ENCODE measurements at places on chromosomes 1 and 21.

GRCh38 chr1:235050911-235051360, 77.7 kb downstream of the TOMM20 start:
- no peak for DNase-seq

- no peak for DNase-seq
Measured at GRCh38 chr1:16083486-16083885, 10.0 kb upstream of the FAM131C start.

- no peak for DNase-seq
Measured at GRCh38 chr1:108749081-108749480, 2.6 kb downstream of the STXBP3 start.

DNA sequence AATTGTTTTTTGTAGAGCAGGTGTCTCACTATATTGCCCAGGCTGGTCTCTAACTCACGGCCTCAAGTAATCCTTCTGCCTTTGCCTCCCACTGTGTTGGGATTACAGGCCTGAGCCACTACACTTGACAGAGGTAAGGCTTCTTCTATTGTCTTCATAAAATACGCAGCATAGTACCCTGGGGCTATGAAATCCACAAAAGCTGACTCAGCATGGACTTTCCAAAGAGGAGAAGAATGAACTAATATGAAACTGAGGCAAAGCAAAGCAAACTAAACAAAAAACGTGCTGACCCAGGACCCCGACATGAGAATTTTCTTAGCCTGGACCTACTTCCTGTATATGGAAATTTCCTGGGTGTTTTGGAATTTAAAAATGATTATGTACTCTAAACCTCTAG, 18.5 kb upstream of the ATP13A2 start:
- DNase-seq, result peak; percentile 15

DNA sequence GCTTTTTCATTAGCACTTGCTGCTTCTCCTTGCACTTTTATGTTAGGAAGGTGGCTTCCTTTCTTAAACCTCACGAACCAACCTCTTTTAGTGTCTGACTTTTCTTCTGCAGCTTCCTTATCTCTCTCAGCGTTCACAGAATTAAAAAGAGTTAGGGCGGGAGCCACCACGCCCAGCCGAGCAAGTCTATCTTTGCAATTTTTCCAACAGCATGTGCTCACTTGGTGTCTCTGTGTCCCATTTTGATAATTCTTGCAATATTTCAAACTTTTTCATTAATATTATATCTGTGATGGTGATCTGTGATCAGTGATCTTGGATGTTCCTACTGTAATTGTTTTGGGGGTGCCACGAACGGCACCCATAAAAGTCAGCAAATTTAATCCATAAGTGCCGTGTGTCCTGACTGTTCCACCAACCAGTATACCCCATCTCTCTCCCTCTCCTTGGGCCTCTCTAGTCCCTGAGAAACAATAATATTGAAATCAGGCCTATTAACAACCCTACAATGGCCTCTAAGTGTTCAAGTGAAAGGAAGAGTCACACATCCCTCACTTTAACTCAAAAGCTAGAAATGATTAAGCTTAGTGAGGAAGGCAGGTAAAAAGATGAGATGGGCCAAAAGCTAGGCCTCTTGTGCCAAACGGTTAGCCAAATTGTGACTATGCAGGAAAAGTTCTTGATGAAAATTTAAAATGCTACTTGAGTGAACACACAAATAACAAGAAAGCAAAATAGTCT, 15.9 kb upstream of the ITPKB start:
- no peak for DNase-seq

DNA sequence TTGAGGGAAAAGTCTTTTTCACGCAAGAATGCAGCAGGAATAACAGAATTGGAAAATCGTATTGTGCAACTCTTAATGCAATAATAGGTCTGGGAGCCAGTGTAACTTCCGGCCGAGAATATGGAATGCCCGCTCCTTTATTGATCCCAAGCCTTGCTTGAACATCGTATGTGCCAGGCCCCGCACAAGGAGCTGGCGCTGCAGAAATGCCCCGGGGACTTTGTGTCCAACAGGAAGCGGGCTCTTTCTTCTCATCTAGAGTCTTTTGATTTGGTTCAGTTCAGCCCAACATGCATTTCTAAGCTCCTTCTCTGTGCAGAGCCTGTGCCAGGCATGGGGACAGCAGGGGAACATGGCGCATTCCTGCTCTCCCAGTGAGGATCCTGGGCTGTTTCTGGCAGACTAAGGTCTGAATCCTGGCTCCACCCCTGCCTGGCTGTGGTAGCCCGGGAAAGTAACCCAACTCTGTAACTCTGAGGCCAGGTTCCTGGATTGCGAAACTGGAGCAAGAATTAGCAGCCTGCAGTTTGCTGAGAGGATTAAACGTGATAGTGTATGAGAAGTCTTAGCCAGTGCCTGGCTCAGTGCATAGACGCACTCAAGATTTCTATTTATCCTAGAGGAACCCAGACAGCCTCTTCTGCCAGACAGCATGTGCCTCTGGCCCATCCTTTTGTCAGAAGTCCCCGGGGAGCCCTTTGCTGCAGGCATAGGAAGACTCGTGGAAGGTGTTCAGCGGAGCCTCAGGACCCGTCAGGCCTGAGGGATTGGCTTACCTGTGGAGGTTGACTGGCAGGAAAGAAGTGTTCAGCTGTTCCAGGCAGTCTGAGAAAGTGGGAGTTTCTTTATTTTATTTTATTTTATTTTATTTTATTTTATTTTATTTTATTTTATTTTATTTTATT, 987 bp upstream of the CDCP2 start:
- DNase-seq, result no peak

GRCh38 chr1:163300568-163300967, 21.2 kb upstream of the NUF2 start:
- peak; percentile 60 for DNase-seq

DNA sequence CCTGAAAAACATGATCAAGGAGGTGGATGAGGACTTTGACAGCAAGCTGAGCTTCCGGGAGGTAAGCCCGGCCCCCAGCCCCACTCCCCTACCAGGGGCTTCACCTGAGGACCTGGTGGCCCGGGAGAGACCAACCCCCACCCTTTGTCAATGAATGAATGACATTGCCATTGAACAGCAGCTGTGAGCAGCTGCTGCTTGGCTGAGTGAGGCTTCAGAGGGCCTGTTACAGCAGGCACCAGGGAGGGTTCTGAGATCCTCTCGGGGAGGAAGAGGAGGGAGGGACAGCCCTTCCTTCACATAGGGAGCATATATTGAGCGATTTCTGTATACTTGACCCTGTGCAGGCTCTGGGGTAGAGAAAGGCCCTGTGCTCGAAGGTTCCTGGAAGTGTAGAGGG, 12.3 kb upstream of the CTRC start:
- no peak for DNase-seq

DNA sequence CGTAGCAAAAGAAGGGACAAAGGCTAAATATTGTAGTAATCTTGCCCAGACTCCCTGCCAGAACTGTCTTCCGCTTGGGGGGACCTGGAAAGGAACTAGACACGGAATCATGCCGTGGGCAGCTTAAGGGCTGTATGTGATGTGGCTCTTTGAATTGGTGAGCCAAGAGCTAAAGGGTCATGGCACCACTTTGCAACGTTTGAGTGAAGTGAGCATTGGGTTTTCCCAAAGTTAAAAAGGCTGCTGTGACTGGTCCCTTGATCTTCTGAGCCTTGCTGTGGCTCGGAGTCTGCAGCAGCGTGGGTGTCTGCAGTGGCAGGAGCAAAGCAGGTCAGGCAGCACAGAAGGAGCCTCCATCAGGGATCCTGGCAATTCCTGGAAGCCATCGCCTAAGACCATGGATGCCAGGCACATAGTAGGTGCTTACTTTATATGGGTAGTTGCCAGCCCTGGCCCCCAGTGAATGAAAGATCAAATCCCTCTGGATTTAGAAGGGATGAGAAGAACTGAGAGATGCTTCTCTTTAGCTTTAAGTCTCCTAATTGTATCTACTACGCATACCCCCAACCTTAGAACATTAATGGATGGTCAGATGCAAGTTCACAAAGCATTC, 1.8 kb downstream of the SMYD2 start:
- DNase-seq, result no peak

DNA sequence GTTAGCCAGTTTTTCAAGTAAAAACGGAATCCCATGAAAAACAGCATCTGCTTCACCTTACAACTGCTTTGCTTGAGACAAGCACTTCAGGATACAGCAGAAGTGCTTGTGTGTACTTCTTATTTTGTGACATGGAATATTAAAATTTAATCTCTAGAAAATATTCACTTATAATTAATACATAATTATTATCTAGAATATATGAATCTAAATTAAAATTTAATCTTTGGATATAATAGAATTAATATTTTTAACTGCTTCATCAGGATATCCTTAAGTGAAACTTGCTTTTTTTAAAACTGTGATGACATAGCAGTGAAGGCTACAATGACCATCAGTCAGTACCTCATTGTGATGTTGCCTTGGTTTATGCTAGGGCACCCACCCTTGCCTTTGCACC, 148.4 kb upstream of the C1orf105 start:
- DNase-seq, result no peak

- DNase-seq, result no peak
Measured at GRCh38 chr1:70043804-70044203, 161.6 kb downstream of the LRRC40 start.

DNA sequence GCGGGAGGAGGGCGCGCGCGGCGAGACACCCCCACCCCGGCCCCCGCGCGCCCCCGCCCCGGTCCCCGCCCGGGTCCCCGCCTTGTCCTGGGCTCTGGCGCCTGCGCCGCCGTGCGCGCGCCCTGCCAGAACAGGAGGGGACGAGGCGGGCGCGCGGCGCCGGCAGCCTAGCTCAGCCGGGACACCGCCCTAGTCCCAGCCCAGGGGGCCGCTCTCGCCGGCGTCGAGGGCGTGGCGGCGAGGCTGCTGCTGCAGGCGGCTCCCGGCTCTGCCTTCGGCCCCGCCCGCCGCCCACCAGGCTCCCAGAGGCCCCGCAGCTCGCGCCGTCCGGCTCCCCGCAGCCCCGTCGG, at the start of gene RCAN3:
TSS of gene RCAN3 (plus strand) at position 128 of the 350 bp plus-strand sequence. CDS start 11,537 bp downstream, outside the sequence.
- DNase-seq, result peak; percentile 88

GRCh38 chr1:94927405-94928175, 680 bp upstream of the CNN3 start:
- peak; percentile 89 for DNase-seq

- no peak for DNase-seq
Measured at GRCh38 chr21:33032434-33033047, 6.8 kb downstream of the OLIG2 start.

DNA sequence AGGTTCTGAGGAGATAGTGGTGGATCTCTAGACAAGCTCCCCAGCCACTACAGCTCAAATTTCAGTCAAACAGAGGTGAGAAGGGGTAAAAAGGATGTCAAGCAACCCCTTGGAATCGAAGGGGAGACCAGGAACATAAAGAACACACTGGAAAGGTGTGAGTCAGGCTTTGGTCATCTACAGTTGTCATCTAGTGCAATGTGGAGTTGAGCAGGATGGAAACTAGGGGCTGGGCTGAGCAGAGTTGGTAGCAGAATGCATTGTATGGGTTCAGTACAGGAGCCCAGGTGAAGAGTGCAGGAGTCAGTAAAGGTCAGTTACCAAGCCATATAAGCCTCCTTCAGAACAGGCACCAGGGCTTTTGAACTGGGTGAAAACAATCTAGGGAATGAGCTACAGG, 52.7 kb upstream of the VAV3 start:
- DNase-seq, result no peak

GRCh38 chr1:21637514-21637913, 31.6 kb downstream of the RAP1GAP start:
- no peak for DNase-seq

DNA sequence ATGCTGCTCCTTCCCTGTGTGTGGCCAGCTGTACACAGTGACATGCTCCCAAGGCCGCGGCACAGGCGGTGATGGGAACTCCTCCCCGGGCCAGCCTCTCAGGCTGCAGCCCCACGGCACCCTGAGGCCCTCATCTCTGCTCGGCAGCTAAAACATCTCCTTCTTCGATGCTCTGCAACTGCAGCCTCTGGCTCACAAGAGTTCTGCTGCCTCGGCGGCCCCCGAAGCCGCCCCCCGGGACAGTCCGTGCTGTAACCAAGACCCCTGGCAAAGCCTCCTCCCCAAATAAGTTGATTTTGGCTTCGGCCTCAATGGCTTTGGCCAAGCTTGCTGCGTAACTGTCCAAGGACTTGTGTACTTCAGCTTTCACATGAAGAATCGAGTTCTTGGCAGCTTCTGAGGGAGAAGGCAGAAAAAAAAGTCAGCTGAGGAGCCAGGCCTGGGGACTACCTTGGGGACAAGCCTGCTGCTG, 51.3 kb downstream of the GPR161 start:
- no peak for DNase-seq

DNA sequence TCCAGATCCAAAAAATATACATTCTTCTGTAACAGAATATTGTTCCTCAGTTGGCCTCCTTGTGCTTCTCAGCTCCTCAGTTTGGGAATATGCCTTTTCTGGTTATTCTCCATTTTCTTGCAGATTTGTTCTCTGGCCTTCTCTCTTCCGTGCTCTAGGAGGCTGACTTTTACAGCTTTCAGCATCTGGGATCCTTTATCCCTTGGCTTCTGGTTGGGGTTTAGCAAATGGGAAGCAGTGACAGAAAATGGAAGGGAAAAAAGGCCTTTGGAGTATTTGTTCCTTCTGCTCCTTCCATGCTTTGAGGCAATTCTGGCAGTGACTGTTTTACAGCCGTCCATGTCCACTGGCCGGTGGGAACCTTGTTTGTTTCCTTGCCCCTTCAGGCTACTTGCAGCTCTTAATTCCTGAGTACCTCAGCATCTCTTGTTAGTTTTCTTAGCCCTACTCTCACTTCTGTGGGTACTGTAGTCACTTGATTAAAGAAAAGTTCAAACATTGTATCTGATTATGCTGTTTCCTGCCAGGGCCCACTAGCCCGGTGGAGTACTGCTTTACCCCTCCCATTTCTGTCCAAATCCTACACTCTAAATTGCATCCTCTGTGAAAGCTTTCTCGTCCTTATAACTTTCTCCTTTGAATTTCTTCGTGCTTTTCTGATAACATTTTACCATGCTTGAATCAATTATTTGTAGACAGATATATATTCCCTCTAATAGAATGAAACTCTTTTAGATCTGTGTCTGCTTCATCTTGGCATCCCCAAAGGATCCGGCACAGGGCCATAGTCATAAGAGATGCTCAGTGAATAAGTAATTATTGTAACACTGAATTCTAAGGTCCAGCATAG, 118.2 kb downstream of the OSBPL9 start:
- no peak for DNase-seq

GRCh38 chr1:179340918-179341317, 24.9 kb upstream of the AXDND1 start:
- no peak for DNase-seq

All from NCI-H1417 (cell line).